ENCODE measurements at places on chromosomes 11 and 22.

DNA sequence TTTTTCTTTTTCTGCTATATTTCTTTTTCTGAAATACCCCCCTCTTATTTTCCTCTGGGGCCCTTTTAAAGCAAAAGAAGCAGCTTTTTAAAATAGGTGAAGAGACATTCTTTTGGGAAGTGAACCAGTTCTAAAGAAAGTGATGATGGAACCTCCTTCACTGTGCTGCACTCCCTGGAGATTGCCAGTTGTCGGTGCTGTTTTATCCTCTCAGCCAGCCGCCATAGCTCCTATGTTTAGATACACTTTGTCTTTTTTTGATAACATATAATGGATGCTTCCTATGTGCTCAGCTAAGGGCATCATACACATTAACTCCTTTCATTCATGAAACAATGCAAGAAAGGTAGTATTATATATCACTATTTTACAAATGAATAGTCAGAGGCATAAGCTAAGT, 14.0 kb downstream of the CFAP300 start:
- no peak for DNase-seq

GRCh38 chr11:123905826-123906225, 3.9 kb downstream of the OR8D4 start:
- DNase-seq, result no peak

DNA sequence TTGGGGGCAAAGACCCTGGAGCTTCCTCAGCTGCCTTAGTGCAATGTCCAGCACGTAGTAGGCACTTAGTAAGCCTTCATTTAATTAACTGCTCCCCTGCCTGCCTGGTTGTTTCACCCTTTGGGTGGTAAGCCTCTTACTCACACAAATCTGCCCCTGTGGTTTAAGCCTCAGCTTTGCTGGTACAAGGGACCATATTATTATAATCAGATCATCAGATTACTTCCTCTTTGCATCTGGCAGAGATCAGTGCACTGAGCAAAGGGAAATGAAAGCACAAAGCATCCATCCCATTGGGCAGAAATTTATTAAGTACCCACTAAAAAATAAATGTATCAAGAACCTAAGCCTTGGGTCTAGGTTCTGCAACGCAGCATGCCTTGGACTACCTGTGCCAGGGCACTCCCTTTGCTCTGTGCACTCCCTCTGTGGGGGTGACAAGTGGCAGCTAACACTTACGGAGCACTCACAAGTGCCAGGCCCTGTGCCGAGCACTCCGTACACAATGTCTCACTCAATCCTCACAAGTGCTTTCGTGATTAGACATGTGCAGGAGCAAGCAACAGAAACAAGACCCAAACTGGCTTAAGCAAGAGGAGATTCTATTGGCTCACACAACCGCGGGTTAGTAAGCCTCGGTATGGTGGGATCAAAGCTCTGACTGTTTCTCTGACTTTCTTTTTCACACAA, 34.9 kb upstream of the DAGLA start:
- DNase-seq, result no peak

DNA sequence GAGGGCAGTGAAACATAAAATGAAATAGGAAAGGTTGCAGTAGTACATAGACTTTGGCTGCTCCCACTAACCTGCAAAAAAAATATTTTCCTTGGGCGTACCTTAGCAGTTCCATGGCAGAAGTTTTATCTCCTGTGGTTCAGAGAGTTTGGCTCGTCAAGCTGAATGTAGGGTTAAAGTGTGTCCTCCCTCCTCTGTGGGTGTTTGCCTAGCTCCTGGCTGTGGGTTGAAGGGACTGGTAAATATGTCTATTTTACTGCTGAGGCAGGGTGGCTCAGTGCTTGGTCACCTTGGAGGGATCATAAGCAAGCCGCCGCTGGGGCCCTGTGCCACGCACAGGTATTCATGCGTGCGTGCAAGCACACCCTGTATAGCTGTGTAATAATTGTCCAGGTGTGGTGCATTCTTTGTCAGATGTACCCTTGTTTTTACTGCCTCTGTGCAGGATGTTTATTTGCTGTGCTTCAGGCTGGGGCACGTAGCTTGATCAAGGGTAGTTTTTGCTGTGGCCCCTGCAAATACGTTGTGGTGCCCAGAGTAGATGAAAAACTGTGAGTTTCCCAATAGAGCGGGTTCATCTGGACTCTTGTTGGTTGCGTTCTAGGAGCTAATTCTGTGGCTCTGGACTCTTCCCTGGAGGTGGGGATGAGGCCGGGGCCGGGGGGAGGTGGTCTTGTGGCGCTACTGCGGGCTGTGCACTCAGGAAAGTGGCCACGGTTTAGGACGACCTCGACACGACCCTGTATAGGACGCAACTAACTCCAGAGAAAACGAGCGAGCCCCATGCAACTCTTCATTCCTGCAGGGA, 732 bp upstream of the SORL1 start:
- no peak for DNase-seq

GRCh38 chr11:32255841-32256240, 165.0 kb downstream of the RCN1 start:
- DNase-seq, result no peak

DNA sequence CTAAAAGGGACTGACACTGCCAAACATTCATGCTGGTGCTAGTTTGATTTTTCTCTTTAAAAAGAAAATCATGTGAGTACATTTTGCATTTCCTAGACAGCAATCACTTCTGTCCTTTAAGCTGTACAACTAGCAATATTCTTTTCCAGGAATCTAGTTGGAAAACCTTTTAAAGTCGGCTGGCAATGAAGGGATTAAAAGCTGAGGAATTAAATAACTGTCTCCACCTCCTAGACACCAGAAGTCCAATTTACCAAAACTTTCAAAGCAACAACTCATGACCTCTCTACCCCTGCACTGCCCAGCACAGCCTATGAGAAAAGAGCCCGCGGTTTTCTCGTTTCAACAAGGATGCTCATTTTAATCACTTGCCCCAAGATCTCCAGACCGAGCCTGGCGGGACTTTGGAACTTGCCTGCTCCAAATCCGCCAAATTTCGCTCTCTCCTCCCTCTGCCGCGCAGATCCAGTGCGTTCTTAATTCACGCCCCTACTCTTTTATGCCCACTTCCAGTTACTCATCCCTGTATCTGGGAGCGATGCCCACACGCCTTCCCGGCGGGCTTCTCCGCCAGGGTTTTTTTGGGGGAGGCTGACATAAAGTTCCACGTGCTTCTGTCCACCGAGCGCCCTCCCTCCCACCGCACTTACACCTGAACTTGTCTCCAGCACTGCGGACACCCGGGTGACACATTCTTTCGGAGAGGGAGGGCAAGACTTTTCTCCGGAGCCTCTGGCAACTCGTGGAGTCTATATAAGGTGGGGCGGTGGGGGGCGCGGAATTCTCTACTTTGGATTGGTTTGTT, 2.5 kb downstream of the MPPED2 start:
- no peak for DNase-seq

DNA sequence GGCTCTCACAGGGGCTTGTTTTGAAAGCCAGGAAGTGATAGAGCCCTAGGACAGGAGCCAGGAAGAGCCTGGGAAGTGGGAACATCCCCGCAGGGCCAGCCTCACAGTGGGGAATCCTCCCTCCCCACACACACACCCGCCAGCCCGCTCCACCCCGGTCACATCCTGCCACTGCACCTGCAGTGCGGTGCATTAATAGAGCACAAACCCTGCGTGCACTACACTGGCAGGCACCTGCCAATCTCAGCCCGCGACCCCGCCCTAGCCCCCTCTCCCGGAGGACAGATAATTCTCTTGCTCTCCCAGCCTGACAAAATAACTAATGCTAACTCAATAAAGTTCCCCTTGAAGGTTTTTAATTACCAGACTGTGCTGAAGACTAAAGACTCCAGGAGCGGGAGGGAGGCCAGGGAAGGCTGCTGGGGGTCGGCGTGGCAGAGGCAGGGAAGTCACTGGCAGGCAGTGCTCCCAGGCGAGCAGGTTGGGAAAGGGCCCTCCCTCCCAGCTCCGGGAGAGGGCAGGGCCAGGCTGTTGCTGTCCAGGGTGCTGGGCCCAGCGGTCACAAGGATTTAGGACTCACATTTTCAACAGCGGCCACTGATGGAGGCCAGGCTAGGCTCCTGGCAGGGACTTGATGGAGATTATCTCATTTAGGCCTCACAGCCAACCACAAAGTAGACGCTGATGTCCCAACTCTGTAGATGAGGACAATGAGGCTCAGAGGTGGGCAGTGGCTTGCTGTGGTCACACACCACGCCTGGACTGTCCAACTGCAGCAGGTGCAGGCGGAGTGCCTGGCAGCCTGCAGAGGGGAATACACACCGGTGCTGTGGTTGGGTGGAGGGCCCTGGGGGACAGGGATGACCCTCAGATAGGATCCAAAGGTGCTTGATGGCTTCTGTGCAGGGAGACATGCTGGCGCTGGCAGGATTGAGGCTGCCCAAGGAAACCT, 23.9 kb upstream of the TCF20 start:
- no peak for DNase-seq

DNA sequence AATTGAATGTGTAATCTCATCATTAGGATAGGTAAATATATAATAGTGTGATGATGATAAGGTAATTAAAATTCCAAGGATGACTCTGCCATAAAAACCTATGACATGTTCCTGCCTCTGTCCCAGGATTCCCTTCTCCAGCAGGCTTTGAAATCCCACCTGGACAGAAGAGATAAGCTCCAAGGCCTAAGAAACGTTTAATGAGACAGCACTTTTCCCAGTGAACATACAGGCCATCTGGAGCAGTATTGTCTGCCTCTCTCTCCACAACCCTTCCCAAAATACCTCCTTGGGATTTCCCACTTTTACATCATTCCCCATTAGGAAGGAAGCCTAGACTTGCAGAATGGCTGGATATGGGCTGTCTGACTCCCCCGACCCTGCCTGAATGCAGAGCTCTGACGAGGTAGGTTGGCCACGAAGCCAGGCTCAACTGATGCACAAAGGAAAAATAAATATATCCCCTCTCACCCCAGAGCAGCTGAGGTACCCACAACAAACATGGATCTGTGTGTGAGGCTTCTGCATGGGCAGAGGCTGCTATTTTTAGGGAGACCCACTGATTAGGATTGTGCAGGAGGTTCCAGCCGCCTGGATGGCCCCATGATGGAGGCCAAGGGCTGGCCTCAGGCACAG, 71.0 kb downstream of the TMPRSS5 start:
- no peak for DNase-seq

GRCh38 chr11:10072142-10072541, 221.9 kb downstream of the SBF2 start:
- DNase-seq, result no peak

Data from caudate nucleus (tissue), 63 donors.